Breast epithelium (tissue), 4 donors: ENCODE measurements at places on chromosomes 16 and 17. TPM values are rescaled to one million over a fixed set of nuclear protein-coding genes. Genes with fewer than 3 reads are reported as not detected.
A peak's percentile ranks its signal among the peaks of the same experiment; 100 is the strongest.

DNA sequence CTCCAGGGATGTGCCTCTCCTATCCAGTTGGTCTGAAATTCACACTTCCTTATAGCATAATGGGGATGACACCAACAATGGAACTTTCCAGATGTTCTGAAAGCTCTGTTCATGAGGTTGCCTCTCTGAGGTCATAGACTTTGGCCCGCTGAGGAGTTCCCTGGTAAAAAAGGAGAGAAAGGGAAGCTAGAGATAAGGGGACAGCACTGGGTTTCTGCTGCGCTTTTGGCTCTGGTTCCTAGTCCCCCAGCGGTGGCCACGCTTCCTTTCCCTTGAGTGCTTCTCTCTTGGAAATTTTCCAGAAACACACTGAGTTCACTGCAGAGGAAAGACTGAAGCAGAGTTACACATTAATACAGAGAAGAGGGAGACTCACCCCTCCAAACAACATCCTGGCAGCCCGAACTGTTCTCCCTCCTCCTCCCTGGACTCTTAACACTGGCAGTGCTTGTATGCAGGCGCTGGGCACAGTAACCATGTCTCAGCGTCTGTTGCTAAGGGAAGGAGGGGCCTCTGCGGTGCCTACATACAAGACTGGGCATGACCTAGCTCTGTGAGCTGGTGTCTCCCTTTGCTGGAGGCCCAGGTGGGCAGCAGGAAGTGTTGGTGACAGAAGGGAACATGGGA lies at the start of gene DNAH3:
TSS of gene DNAH3 (minus strand) at position 472 of the 627 bp plus-strand sequence. CDS start 527 bp downstream, outside the sequence.
- H3K27me3 ChIP-seq = no peaks in the 10 kb centered on the region
- H3K36me3 ChIP-seq = no peaks in the 10 kb centered on the region
- DNase-seq = peak; percentile 76
- H3K4me1 ChIP-seq = no peaks in the 10 kb centered on the region
- peak within 1 kb of the TSS; percentile 16 for H3K4me3 ChIP-seq

- no peaks in the 10 kb centered on the region for H3K36me3 ChIP-seq
- no peak overlapping the region for H3K4me3 ChIP-seq
- H3K27me3 ChIP-seq = no peaks in the 10 kb centered on the region
- peak overlapping the region; percentile 70 for H3K27ac ChIP-seq
- peaks cover 10% of the 10 kb centered on the region for H3K4me1 ChIP-seq
- DNase-seq = no peak
Measured at GRCh38 chr17:15965528-15965927, 20.6 kb downstream of the ADORA2B start.

DNA sequence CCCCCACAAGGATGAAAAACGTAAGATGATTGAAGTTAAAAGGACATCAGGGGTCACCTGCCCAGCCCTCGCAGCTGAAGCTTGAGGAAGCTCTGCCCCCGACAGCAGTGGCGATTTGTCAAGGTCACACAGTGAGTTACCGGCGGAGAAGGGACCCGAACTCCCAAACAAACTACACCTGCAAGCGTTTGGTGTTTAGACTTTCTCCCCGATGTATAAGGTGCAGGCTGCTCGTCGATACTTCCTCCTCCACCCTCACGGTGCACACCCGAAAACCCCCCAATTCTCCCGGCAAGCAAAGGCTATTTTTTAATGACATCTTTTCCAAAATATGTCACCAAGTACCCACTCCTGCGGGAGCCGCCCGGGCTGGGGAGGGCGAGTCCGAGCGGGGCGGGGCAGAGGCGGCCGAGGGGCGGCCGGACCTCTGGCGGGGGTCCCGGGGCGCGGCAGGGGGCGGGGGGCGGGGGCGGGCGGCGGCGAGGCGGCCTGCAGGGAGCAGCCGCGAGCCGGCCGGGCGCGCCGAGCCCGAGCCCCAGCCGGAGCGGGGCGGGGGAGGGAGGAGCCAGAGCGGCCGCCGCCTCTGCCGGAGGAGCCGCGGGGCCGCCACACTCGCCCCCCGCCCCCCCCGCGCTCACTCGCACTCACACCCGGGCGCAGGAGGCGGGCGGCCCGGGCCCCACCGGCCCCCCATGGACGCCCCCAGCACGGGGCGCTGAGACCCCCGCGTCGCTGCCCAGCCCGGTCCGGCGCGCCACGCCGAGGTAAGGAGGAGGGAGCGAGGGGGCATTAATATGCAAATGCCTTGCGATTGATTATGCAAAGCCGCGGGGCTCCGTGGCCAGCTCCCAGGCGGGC lies at the start of gene THRA:
TSS of gene THRA (plus strand) at position 637 of the 858 bp plus-strand sequence. CDS start 11,524 bp downstream, outside the sequence.
- H3K27ac ChIP-seq = peak within 1 kb of the TSS; percentile 98
- peak; percentile 47 for DNase-seq
- peaks cover 18% of the 10 kb centered on the region for H3K4me1 ChIP-seq
- H3K36me3 ChIP-seq = no peaks in the 10 kb centered on the region
- peak within 1 kb of the TSS; percentile 100 for H3K4me3 ChIP-seq

- no peak for DNase-seq
- H3K4me1 ChIP-seq = no peaks in the 10 kb centered on the region
- H3K27me3 ChIP-seq = no peaks in the 10 kb centered on the region
- no peak overlapping the region for H3K4me3 ChIP-seq
- no peaks in the 10 kb centered on the region for H3K36me3 ChIP-seq
Measured at GRCh38 chr17:81245665-81246342, 6.7 kb downstream of the NDUFAF8 start.

- no peak overlapping the region for H3K27ac ChIP-seq
- no peak for DNase-seq
- peaks cover 39% of the 10 kb centered on the region for H3K27me3 ChIP-seq
- H3K4me3 ChIP-seq = no peak overlapping the region
Measured at GRCh38 chr17:43759836-43760235, 1.2 kb upstream of the SOST start.

DNA sequence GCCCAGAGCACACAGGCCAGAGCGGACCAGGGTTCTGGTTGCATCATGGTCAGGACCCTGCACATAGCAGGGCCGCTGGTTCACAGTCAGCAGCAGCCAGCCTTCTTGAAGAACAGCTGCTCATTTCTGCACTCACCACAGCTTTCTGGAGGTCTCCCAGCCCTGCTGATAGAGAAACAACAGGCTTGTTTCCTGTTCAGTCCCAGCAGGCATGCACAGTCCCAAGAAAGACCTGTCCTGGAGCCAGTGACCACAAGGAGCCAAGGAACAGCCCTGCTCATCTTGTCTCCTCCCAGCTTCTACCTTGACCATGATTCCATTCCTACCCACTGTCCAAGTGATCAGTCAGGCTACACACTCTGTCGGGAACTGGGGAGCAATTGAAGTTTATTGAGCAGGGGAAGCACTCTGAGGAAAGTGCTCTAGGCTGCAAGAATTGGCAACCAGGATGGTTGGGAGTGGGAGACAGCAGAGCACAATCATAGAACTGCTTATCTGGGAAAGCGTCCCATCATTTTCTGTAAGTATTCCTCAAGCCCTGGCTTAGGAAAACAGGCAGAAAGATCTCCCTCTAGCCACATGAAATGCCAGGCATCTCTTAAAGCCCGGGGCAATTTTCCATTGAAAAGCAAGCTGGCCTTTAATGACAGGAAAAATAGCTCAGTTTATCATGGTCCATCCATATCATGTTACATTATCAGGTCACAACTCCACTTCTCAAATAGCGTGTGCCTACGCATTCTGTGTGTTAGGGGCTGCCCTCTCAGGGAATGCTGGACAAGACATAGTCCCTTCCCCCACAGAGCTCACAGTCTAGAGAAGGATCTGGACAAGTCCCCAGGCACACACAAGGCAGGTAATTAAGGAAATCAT lies 155.4 kb upstream of the FOXF1 start:
- no peak for DNase-seq
- no peaks in the 10 kb centered on the region for H3K4me1 ChIP-seq
- H3K27me3 ChIP-seq = peaks cover 2% of the 10 kb centered on the region
- no peaks in the 10 kb centered on the region for H3K36me3 ChIP-seq

Gene RRN3
- 43.8 TPM for total RNA-seq

Gene C17orf78
- not detected for total RNA-seq

GRCh38 chr17:68981288-68981687 lies 26.1 kb upstream of the ABCA8 start:
- H3K36me3 ChIP-seq = no peaks in the 10 kb centered on the region
- no peak overlapping the region for H3K27ac ChIP-seq
- H3K4me1 ChIP-seq = no peaks in the 10 kb centered on the region
- DNase-seq = no peak
- no peak overlapping the region for H3K4me3 ChIP-seq
- no peaks in the 10 kb centered on the region for H3K27me3 ChIP-seq

Gene TNS4
- 52.2 TPM for total RNA-seq

DNA sequence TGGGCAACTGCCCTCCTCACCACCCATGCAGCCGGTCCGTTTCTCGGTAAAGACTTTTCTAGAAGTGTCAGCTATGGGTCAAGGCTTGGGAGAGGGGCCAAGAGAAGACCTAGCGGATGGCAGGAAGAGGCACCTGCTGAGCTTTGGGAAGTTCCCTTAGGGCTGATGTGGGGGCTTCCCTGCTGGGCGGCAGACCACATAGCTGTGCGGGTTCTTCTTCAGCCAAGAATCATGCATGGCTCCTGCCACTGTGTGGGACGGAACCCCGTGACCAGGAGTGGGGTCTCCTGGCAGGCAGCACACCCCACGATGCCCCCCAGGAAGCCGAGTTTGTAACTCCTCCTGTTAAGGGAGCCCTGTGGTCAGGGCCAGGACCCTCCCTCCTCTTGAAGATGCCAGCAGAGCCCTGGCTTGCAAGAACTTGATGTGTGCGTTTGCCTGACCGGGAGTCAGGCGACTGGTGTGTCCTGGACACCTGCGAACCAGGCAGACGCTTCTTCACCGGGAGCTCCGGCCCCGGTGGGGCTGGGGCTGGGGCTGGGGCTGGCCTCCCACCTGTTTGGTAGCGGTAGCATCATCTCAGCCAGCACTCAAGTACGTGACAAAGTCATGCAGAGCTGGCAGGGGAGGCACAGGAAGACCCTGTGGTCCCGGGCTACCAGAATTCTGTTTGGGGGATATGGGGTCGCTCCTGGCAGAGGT lies 17.7 kb upstream of the SLC38A10 start:
- no peaks in the 10 kb centered on the region for H3K36me3 ChIP-seq
- no peak overlapping the region for H3K27ac ChIP-seq
- no peak for DNase-seq
- H3K27me3 ChIP-seq = no peaks in the 10 kb centered on the region
- H3K4me1 ChIP-seq = peaks cover 12% of the 10 kb centered on the region
- no peak overlapping the region for H3K4me3 ChIP-seq

DNA sequence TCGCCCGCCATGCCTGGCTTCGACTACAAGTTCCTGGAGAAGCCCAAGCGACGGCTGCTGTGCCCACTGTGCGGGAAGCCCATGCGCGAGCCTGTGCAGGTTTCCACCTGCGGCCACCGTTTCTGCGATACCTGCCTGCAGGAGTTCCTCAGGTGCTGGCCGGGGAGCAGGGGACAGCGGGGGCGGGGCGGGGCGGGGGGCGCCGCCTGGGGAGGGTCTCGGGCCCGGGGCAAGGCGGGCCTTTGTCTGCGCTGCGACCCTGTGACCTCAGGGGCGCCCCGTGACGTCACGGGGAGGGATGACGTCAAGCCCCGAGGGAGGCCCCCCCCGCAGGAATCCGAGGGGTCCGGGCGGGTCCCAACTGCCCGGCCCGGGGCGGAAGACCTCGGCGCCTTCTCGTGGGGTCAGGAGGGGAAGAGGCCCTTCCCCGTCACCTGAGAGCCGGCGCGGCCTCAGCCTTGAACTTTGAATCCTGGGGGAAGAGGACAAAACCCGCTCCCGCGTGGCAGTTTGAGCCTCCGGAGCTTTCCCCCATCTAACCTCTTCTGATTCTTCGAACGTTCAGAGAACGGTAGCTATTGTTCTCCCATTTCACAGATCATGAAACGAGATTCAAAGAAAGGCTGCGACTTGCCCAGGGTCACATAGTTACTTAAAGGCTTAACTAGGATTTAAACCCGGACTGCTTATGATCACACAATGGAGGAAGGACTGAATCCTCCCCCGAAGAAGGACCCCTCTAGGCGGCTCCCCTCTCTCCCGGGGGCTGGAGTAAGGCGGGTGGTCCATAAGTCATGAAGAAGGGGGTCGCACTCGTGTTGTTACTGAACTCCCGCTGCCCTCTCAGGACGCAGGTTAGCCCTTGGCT lies 527 bp downstream of the TRAF4 start:
- no peaks in the 10 kb centered on the region for H3K27me3 ChIP-seq
- peak overlapping the region; percentile 99 for H3K27ac ChIP-seq
- peaks cover 21% of the 10 kb centered on the region for H3K4me1 ChIP-seq
- H3K36me3 ChIP-seq = no peaks in the 10 kb centered on the region
- peak overlapping the region; percentile 55 for H3K4me3 ChIP-seq
- DNase-seq = peak; percentile 50
